ENCODE measurements at places on chromosomes 12 and 14.
A peak's percentile ranks its signal among the peaks of the same experiment; 100 is the strongest.

DNA sequence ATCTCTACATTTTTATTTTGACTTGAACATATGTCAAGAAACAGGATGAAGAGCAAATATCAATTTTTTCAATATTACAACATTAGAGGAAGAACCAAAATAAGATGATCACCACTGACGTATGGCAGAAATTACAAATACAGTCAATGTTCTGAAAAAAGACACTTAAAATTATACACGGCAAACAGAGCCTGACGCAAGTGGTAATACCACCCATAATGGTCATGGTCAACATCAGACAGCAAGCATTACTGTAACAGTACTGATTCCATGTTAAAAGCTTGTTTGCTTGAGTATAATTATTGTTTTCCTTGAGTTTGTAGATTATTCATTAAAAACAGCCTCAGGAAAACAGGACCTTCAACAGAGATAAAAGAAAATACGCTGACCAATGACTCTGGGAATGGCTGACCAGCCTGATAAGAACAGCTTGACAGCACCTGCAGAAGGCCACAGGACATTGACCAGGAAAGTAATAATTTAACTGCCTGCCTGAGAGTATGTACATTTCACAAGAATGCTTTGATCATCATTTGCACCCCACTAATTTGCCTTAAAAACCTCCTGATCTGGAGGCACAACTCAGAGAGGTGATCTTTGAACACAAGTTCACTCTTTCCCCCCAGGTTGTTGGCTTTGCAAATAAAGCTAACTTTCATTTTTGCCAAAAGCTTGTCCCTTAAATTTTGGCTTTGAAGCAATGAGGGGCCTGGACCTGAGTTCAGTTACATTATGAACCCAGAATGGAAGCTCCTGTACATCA is 187.3 kb downstream of the IPO8 start:
- DNase-seq: no peak

GRCh38 chr12:131949431-131950181 is at the start of gene EP400:
Gene EP400, plus strand, starts transcription at chr12:131949942. Its CDS starts 10,678 bp downstream, at chr12:131960620.
- DNase-seq: peak; percentile 93

DNA sequence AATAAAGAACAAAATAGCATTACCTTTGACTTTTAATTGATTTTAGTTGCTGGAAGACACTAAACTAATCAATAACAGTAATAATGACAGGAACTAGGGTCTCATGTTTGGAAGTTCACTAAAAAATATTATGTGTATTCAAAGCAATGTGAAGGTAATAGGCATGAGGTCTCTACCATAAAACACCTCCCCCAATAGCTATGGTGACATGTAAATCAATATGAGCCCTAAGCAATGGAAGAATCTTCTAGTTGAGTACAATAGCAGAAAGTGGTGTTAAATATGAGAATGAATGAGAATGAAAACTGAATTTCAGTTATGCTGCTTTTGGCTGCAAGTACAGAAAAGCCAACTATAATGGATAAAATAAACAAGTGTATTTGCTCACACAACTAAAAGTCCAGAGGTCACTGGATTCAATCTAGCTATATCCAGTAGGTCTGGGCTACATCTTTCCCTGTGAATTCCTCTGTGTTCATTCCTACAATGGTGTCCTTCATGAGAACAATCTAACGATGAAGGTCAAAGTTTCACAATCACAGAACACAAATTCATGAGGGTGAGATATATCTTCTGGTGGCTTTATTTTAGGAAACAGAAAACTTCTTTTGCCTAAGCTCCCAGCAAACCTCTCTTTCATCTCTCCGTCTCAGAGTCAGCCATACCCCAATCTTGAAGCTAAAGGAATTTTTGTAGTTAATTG is 728.0 kb downstream of the FSCB start:
- DNase-seq: no peak

DNA sequence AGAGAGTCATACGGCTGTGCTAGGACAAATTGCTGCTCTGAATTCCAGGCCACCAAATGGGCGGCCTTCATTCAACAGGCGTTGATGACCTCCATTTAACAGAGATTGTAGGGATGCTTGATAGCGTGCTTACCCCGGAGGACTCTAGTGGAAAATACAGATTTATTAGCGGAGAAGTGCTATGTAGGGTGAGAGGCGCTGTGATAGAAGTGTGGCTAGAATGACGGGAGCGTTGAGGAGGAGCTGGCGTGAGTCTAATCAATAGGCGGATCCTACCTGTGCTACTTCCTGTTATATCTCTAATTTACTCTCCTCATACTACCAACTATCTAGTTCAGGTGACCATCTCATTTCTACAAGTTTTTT is 668 bp downstream of the MRPS35 start:
- DNase-seq: peak; percentile 23

GRCh38 chr12:52149182-52149641 is 42.6 kb downstream of the KRT80 start:
- DNase-seq: no peak

- peak; percentile 83 for DNase-seq
Measured at GRCh38 chr12:19431407-19432308, 7.6 kb upstream of the AEBP2 start.

DNA sequence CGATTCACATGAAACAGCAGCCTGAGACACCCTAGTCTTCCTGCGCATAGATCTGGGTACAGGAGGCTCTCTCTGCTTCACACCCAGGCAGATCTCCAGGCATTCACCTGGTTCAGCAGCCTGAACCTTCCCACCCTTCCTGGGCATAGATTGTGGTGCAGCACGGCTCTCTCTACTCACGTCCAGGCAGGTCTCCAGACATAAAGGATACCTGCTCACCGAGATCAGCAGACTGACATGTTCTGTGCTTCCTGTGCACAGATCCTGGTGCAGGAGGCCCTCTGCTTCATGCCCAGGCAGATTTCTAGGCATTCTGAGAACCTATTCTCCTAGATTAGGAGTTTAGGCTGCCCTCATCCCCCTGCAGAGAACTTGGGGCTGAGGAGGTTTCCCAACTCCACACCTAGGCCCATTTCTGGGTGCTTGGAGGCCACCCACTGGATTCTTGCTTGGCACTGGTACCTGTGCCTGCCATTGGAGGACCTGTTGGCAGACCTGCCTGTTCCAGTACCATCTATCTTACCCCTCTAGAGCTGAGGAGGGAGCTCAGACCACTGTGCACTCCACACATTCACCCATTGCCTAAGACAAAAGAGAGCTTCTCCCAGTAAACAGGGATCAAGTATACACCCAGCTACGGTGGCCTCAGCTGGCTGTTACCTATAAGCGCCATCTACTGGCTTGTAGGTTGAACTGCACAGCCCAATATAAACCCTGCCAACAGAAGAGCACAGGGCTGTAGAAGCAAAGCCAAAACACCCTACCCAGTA is 28.0 kb upstream of the GARIN6 start:
- peak; percentile 30 for DNase-seq

GRCh38 chr12:29796823-29797263 is 13.1 kb upstream of the TMTC1 start:
- DNase-seq: peak; percentile 94

DNA sequence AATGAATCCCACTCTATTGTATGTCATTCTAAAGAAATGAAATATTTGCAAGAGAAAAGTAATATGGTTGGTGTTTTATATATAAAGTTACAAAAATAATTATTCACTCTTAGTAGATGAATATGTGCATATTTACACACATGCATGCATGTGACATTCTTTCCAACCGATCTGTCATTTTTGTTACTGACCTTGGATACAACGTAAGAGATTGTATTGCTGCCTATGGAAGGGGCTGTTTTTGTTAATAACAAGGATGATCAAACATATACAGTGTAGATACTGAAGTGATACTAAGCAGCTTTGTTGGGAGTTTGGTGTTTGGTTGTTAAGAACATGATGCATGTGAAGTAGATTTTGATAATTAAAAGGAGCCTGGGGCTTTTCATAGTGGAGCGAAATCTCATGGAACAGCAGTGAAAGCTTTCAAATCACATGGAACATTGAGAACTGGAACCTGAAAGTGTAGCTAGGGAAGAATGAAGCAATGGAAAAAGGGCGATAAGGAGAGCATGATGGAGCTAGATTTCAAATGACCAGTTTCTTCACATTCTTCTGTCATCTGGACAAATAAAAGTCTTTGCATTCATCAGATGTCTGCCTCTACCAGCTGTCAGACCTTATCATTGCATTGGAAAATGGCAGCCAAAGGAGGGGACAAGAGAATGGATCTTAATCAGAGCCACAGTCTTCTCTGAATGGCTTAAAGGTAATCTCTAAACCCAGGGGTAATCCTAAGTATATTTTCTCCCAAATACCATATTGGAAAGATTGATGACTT is 10.0 kb downstream of the BORCS5 start:
- no peak for DNase-seq

- DNase-seq: peak; percentile 17
Measured at GRCh38 chr14:94227029-94227428, 52.9 kb downstream of the PPP4R4 start.

DNA sequence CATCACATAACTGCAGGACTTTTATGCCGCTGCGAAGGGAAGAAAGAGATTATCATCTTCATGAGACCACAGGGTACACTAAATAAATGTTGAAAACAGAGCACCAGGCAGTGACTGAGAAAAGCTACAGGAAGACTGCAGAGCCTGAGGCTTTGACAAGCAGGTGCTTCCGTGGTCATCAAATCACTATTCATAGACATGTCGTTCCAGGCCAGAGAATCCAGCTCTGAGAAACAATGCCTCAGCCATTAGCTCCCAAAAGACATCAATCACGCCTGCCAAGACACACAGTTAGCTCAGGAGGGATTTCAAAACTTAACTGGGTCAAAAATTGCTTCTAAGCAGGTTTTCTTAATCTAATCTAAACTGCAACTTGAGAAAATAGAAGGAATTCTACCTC is 47.2 kb upstream of the GARIN6 start:
- no peak for DNase-seq

DNA sequence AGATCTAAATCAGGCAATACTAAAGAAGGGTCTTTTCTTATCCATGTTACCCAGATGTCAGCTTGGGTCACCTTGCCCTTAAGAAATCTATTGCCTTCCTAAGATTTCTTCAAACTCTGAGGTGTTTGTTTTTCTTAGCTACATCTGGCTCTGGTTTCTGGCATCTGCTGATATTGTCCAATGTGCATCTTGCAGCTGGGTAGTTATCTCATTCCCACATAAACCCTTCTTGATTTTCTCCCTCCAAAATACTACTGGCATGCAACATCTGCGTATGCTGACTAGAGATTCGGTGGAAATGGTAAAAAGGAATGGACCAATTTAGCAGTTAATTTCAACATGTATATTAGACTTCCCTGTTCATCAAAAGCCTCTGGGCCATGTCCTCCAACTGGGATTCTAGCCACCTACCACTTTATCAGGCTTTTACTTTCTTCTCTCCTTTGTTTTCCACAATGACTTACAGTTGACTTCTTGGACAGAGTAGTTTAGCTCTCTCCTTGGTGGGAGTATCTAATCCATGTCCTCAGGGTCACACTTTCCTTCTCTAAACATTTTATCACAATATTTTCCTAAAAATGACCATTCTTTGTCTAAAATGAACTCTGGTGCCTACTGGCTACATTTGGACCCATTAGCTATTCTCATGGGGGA is 324.8 kb upstream of the FAR2 start:
- DNase-seq: no peak

DNA sequence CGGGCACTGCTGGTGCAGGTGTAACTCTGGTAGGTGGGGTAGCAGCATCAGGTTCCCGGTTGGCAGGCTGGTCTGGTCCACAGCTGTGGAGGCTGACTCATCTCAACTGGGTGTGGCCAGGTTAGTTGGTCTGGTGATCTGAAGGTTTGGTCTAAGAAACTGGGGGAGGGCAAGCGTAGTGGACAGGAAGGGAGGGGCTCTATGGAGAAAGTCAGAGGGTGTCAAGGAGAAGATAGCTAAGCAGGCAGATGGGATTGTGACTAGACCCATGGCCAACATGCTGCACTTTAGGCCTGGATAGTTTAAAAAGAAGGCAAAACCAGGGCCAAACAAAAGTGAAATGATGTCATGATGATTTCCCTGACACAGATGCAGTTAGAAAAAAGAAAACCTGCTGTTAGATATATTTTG is 7.9 kb downstream of the TRIM9 start:
- DNase-seq: no peak

- peak; percentile 38 for DNase-seq
Measured at GRCh38 chr14:30143627-30144026, 216.0 kb upstream of the PRKD1 start.

DNA sequence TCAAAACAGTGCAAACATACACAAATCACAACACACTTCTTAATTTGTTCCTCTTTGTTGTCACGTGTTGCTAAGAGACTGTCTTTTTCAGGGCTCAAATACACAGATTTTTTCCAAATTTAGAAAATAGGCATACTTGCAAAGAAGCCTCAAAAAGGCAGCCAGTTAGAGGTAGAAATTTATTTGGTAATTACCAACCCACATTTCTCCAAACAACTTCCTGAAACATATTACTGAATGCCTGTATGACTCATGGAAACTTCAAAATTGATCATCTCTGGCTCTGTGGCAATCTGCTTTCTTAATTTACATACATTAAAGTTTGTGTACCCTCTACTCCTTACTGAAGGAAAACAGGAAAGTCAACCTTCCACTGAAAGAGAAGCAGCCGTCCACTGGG is 36.4 kb downstream of the PPM1H start:
- DNase-seq: peak; percentile 39

DNA sequence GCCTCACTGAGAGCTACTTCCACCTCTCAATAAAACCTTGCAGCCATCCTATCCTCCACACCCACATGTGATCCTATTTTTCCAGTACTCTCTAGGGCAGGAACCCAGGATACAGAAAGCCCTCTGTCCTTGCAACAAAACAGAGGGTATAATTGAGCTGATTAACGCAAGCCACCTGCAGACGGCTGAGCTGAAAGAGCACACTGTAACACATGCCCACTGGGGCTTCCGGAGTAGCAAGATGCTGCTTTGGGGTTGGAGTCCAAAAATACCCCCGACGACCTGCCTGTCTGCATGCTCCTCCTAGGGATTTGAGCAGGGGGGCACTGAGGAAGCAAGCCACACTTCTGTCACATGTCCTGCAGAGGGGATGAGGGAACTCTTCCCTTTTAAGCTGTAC is 401.1 kb upstream of the FOXG1 start:
- DNase-seq: no peak

GRCh38 chr12:62426089-62426488 is 40.5 kb upstream of the MON2 start:
- DNase-seq: peak; percentile 45

All from iris pigment epithelial cell (primary cell).